Heart left ventricle (tissue), 16 donors: ENCODE measurements at places on chromosomes 2 and 18. TPM values are rescaled to one million over a fixed set of nuclear protein-coding genes. Genes with fewer than 3 reads are reported as not detected.

DNA sequence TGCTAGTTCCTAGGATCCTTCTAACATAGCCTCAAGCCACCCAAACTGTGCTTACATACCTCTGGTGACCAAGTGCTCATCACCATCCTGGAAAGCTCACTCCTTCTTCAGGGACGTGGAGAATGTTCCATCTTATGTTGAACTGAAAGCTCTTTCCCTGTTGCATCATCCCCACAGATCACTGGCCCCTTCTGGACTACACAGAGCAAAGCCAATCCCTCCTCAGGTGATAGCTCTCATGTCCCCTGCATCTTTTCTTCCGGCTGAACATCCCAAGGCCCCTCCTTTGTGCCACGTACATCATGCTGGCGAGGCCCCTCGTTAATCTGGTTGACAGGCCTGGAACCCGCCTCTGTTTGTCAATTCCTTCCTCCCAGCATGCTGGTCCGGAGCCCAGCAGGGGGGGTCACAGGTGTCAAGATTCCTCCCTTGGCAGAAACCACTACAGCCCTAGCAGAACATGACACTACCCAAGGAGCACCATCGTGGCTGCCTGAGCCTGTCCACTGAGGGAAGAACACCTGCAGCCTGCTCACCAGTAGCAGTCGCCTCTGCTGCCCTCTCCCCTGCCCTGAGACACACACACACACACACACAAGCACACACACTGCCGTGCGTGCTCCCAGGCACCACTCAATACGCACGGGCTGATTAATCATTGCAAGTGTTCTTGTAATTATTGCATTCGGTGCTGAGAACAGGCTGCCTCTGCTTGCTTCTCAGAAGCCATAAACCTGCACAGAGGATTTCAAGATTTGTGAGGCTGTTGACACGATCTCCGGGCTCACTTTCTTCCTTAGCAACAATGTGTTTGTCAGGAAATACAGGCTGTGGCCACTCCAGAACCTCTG lies 6.3 kb upstream of the KCNK3 start:
- DNase-seq, result no peak
- H3K27me3 ChIP-seq, result peaks cover 4% of the 10 kb centered on the region
- no peaks in the 10 kb centered on the region for H3K4me1 ChIP-seq
- no peak overlapping the region for H3K27ac ChIP-seq
- no peak overlapping the region for H3K4me3 ChIP-seq
- H3K36me3 ChIP-seq, result no peaks in the 10 kb centered on the region

GRCh38 chr2:230680463-230681170 lies 32.0 kb upstream of the CAB39 start:
- no peak overlapping the region for H3K4me3 ChIP-seq
- no peaks in the 10 kb centered on the region for H3K36me3 ChIP-seq
- H3K27me3 ChIP-seq, result no peaks in the 10 kb centered on the region

DNA sequence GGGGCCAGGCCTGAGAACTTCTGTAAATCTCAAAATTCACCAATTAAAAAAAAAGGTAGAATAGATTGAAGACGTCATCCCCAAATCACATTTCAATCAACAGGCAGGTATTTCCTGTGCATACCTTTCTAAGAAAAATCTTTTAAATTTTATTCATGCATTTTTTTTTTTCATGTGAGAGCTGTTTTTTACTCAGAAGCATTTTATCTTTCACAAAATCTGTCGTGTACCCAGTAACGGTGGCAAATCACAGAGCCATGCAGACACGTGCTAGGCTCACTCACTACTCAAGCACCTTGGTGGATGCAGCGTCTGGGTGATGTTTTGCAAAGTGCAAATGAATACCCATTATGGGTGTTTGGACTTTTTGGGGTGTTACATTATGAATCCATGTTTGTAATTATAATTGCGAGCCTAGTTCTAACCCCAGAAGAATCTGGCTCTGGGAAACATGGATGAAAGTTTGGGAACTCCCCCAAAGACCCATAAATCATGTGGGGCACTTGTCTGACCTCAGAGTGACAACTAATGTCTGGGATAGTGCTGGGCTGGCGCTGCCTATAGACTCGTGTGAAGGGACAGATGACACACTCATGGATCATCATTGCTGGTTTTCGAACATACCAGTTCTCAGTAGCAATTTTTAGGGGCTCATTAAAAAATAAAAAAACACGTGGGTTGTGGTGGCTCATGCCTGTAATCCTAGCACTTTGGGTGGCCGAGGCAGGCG lies 335.2 kb downstream of the LPIN1 start:
- H3K4me1 ChIP-seq, result no peaks in the 10 kb centered on the region
- no peak overlapping the region for H3K4me3 ChIP-seq
- no peak for DNase-seq
- no peak overlapping the region for H3K27ac ChIP-seq
- H3K36me3 ChIP-seq, result no peaks in the 10 kb centered on the region

GRCh38 chr2:199457147-199458008 lies at the start of gene SATB2:
Gene SATB2, minus strand, starts transcription at chr2:199457939. Its CDS starts 1,902 bp downstream, at chr2:199456037.
- no peak for DNase-seq
- no peak within 1 kb of the TSS for H3K27ac ChIP-seq
- peak within 1 kb of the TSS; percentile 93 for H3K4me3 ChIP-seq

DNA sequence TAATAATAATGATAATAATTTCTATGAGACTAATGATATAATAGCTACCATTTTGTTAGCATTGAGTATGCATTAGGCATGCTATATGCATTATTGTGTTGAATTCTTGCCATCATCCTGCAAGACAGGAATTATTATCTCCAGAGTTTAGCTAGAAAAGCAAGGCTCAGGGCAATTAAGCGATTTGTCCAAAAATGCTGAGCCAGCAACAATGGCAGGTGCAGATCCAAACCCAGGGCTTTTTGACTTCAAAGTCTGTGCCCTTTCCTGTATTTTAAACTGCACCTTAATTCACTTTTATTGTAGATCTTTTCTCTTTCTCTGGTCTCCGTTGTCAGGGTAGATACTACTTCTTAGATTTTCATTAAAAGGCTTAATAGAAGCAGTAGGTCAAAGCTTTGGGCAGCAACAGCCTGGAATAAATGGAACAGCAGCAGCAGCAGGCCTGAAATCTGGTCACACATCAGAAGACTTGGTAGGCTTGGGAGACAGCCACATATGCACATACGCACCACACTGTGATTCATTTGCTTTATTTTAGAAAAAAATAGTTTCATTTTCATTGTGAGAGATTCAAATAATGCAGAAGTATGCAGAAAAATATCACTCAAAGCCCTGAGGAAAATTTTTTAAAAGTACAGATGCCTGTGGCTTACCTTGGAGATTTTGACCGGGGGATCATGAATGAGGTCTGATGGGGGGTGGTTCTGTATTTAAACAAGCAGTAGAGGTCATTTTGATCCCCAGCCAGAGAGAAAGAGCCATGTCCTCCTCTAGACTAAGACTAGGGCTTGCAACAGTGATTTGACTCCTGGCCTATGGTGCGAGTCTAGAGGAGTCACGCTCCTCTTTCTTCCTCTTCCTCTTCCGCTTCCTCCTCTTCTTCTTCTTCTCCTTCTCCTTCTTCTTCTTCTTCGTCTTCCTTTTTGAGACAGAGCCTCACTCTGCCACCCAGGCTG lies 455.7 kb downstream of the TSN start:
- DNase-seq, result no peak
- no peaks in the 10 kb centered on the region for H3K36me3 ChIP-seq
- no peaks in the 10 kb centered on the region for H3K4me1 ChIP-seq
- no peak overlapping the region for H3K4me3 ChIP-seq
- H3K27ac ChIP-seq, result no peak overlapping the region
- H3K27me3 ChIP-seq, result no peaks in the 10 kb centered on the region

DNA sequence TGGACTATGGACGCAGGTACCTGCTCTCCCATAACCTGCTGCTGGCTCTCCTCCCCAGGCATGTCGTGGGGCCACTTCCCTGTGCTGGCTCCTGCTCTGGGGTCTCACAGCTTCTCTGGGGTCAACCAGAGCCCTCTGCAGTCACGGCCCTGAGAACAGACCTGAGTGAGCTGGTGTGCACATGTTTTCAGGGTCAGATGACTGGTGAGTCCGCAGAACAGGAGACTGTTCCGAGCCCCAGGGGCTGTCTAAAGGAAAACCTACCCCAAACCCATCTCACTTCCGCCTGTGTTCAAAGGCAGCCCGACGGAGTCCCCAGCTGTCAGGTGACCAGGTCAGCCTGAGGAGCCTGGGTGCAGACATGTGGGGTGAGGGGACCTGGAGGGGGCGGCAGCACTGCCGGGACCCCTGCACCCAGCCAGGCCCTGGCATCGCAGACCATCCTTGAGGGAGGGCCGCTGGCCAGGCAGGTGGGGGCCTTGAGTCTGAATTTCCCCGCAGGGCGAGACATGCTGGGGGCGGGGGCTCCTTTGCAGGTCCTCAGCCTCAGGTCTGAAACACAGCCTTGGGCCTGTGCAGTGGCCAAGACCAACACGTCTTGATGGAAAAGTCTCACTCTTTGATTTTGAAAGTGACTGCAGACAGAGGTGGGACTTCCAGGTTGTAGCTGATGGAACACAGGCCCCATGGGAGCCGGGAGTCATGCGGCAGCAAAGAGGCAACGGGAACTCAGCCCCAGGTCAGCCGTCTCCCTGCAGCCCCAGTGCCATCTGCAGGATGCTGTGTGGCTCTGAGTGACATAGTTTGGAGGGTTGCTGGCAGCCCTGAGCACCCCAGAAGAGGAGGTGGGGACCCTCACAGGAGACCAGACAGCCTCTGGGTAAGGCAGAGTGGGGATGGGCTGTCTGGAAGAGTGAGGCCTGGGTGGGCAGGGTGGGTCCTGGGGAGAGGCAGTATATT lies 65.3 kb downstream of the TWIST2 start:
- peaks cover 4% of the 10 kb centered on the region for H3K4me1 ChIP-seq
- H3K27me3 ChIP-seq, result no peaks in the 10 kb centered on the region
- H3K4me3 ChIP-seq, result no peak overlapping the region
- H3K36me3 ChIP-seq, result no peaks in the 10 kb centered on the region
- DNase-seq, result no peak

GRCh38 chr2:172998547-172999272 lies 76.9 kb upstream of the MAP3K20 start:
- no peaks in the 10 kb centered on the region for H3K36me3 ChIP-seq
- no peak overlapping the region for H3K4me3 ChIP-seq
- no peak overlapping the region for H3K27ac ChIP-seq
- H3K27me3 ChIP-seq, result no peaks in the 10 kb centered on the region
- H3K4me1 ChIP-seq, result peaks cover 13% of the 10 kb centered on the region

GRCh38 chr2:189570570-189571031 lies 10.0 kb downstream of the SLC40A1 start:
- no peak overlapping the region for H3K4me3 ChIP-seq
- H3K36me3 ChIP-seq, result no peaks in the 10 kb centered on the region
- H3K4me1 ChIP-seq, result peaks cover 69% of the 10 kb centered on the region
- peak overlapping the region; percentile 12 for H3K27ac ChIP-seq

DNA sequence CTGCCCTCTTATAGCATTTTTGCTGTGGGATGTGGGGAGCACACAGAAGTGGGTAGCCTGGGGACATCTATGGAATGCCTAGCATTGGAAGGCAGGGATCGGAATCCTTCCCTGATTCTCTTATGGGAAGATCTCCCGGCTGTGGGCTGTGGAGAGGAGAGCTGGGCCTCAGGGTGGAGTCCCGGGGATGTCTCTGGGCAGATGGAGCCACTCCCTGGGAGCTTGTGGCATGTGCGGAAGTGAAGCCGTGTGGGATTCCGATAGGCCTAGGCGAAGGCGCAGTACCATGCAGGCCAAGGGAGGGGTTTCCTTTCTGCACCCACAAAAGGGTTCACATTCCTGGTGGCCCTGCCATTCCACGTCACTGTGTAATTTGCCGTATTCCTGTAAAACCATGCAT lies 87.9 kb downstream of the GLI2 start:
- no peak overlapping the region for H3K27ac ChIP-seq
- H3K4me1 ChIP-seq, result no peaks in the 10 kb centered on the region
- no peaks in the 10 kb centered on the region for H3K27me3 ChIP-seq
- DNase-seq, result no peak
- no peak overlapping the region for H3K4me3 ChIP-seq

DNA sequence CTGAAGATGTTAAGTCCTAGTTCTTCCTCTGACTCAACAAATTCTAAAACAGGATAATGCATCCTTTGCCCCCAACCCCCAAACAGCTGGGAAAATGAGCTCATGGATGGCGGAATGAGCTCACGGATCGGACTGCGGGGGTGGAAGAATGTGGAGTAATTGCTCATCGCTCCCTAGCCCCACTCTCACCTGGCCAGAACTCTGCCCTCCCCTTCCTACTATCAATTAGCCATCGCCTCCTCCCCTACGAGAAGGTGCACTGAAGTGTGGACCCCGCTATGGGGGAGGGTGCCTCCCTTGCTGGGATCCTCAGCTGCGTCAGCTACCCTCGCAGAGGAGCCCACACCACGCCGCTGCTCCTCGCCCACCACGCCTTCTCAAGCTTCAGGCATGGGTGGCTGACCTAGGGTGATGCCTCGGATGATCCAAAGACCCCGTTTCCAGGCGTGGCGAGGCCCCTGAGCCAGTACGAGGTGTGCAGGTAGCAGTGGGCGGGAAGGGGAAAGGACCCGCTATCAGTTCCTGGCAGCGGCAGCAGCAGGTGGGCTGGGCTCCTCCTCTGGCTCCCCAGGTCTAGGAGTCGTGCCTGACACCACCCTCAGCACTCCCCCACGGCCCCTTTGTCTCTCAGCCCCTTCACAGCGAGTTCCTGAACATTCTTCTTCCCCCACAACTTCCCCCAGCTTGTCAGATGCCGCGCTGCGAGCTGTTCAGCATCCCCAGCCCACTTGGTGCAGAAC lies 82.1 kb upstream of the POMC start:
- peaks cover 15% of the 10 kb centered on the region for H3K4me1 ChIP-seq
- peak overlapping the region; percentile 58 for H3K4me3 ChIP-seq
- H3K36me3 ChIP-seq, result no peaks in the 10 kb centered on the region
- DNase-seq, result no peak
- no peak overlapping the region for H3K27ac ChIP-seq

- H3K4me1 ChIP-seq, result peaks cover 19% of the 10 kb centered on the region
- H3K27ac ChIP-seq, result no peak overlapping the region
- DNase-seq, result no peak
- no peaks in the 10 kb centered on the region for H3K27me3 ChIP-seq
- H3K36me3 ChIP-seq, result no peaks in the 10 kb centered on the region
Measured at GRCh38 chr2:38496927-38497669, 105.6 kb downstream of the HNRNPLL start.

DNA sequence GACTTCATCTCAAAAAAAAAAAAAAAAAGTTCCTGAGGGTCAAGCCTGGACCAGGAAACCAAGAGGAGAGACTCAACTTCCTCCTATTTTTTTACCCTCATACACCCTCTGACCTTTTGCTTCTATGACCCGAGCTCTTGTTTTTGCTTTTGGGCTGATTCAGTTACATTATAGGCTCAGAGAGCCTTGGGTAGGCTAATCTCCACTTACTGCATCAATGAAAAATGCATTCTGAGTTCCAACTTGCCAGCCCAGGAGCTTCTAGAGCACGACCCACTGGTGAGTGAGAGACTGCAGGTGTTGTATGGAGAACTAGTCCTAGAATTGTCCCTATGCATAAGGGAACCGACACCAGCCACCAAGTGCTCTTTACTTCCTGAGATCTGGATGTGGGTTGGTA lies 91.1 kb downstream of the CABLES1 start:
- no peaks in the 10 kb centered on the region for H3K36me3 ChIP-seq
- H3K4me3 ChIP-seq, result no peak overlapping the region
- H3K27ac ChIP-seq, result no peak overlapping the region
- no peak for DNase-seq
- peaks cover 63% of the 10 kb centered on the region for H3K4me1 ChIP-seq
- H3K27me3 ChIP-seq, result no peaks in the 10 kb centered on the region

GAREM1 gene
- 12.5 TPM for total RNA-seq

ARHGEF4 gene
- total RNA-seq, result 5.2 TPM

DYNC1I2 gene
- total RNA-seq, result 68.8 TPM

LOXHD1 gene
- 0.19 TPM for total RNA-seq

CD8B2 gene
- not detected for total RNA-seq

ZC3H8 gene
- total RNA-seq, result 12.2 TPM

SUMO1 gene
- total RNA-seq, result 65.8 TPM

EMILIN2 gene
- 33.6 TPM for total RNA-seq

POMC gene
- 3.1 TPM for total RNA-seq

EN1 gene
- not detected for total RNA-seq
